ENCODE measurements at places on chromosomes 2 and 18.

DNA sequence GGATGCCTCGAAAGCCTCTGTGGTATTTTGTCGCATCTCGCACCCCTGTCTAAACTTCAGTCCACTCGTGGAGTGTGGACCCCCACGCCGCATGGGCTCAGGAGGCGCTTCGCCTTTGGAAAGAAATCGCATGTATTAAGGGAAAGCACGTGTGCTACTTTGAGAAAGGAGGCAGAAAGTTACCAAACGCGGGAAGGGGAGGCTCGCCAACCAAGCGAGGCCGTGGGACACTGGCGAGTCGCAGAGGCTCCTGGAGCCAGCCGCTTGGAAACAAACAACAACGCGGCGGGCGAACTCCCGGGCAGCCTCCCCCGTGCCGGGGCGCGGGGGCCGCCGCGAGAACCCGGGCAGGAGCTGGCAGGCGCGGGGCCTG, 455 bp upstream of the AGAP1 start:
- peak; percentile 74 for DNase-seq

- no peak for DNase-seq
Measured at GRCh38 chr2:151682459-151683003, 51.7 kb downstream of the NEB start.

DNA sequence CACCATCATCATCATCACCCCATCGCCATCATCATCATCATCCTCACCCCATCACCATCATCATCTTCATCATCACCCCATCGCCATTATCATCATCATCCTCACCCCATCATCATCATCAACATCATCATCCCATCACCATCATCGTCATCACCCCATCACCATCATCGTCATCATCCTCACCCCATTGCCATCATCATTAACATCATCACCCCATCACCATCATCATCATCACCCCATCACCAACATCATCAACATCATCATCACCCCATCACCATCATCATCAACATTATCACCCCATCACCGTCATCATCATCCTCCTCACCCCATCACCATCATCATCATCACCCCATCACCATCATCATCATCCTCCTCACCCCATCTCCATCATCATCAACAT, 151.0 kb downstream of the DNER start:
- no peak for DNase-seq

- no peak for DNase-seq
Measured at GRCh38 chr2:159091976-159092375, 123.5 kb downstream of the TANC1 start.

GRCh38 chr18:44051026-44051425, 629.7 kb upstream of the SETBP1 start:
- DNase-seq, result no peak

DNA sequence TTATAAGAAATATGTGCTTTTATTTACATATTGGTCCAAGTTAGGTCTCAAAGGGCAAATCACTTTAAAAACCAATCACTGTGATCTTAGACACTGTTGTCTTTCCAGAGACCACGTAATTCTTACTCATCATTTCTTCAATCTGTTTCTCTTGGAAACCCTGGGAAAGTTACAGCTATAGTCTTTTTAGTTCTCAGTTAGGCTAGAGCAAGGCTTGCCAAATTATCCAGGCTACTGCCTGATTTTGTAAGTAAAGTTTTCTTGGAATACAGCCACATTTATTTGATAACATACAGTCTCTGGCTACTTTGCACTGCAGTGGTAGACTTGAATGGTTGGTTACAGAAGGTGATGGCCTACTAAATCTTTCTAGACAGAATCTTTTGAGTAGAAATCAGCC, 106.0 kb downstream of the KIAA1328 start:
- no peak for DNase-seq

- DNase-seq, result no peak
Measured at GRCh38 chr2:71668326-71669057, 215.1 kb downstream of the DYSF start.

GRCh38 chr2:191697870-191698269, 19.9 kb downstream of the NABP1 start:
- no peak for DNase-seq

DNA sequence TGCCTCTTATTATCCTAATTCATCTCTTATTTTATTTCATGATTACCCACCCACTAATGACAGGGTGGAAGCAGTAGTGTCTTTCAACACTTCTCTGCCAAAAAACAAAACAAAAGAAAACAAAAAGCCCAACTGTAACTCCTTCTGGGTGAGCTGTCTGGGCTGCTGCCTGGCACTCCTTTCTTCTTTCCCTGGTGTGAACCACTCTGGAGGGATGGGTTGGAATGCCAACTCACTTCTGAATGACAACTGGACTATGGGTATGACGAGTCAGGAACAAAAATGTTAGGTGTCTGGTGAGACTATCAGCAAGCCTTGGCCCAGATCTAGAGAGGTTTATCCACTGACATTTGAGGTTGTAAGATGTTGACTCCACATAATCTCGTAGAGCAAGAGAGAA, 88.3 kb upstream of the ITGB6 start:
- DNase-seq, result no peak

GRCh38 chr2:70724366-70724765, 43.6 kb downstream of the ADD2 start:
- no peak for DNase-seq

DNA sequence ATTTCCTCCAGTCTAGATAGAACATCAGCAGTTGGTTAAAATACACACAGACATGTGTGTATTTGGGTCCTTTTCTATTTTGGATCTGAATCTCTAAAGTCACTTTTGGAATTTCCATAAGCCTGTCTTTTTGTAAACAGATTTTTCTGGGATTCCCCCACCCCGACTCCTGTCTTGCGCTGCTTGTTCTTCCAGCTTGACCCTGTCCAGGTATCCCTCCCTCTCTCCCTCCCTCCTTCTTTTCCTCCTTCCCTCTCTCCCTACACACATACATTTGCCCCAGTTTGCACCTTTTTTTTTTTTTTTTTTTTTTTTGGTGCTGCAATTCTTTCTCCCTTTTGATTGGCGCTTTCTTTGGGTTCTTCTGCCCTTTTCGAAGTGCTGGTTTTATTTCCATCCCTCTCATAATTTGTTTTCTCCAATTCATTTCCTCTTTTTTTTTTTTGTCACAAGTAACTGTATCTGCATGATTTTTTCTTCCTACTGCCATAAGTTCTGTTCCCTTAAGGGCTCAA, 114.8 kb upstream of the SERTAD2 start:
- DNase-seq, result no peak

DNA sequence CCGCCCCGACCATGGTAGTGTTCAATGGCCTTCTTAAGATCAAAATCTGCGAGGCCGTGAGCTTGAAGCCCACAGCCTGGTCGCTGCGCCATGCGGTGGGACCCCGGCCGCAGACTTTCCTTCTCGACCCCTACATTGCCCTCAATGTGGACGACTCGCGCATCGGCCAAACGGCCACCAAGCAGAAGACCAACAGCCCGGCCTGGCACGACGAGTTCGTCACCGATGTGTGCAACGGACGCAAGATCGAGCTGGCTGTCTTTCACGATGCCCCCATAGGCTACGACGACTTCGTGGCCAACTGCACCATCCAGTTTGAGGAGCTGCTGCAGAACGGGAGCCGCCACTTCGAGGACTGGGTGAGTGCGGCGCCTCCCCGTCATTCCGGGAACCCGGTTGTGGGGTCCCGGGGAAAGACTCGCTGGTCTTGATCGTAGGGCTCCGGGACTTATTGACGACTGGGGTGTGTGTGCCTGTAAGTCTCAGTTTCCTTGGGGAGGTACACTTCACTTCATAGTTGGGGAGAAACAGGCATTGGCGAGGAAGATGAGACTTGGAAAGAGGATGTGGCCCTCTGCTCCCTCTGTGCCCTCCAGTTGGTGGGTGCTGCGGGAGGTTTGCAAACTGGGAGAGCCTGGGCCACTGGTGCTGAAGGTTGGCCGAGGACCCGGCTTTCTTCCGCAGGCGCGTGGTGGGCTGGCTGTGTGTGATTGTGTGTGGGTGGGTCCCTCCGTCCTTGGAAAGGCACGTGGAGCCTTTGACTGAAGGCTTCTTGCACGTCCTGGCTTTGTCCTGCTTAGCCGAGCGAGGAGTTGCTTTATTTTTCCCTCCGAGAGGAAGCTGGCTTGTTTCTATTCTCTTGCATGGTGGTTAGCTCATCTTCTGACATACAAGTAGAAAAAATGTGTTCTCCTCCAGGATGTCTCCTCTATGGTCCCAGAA, 886 bp downstream of the PRKCE start:
- DNase-seq, result peak; percentile 5
